ENCODE measurements at places on chromosomes 13 and 19.

GRCh38 chr13:40190641-40191100 is 475.8 kb downstream of the FOXO1 start:
- DNase-seq = peak; percentile 48

- DNase-seq = no peak
Measured at GRCh38 chr13:28401303-28402056, 93.4 kb downstream of the FLT1 start.

- DNase-seq = peak; percentile 72
Measured at GRCh38 chr19:4172861-4173473, 9.4 kb downstream of the SIRT6 start.

- DNase-seq = no peak
Measured at GRCh38 chr19:18718015-18718526, 34.6 kb downstream of the CRTC1 start.

- no peak for DNase-seq
Measured at GRCh38 chr13:46383383-46383782, 3.7 kb downstream of the RUBCNL start.

DNA sequence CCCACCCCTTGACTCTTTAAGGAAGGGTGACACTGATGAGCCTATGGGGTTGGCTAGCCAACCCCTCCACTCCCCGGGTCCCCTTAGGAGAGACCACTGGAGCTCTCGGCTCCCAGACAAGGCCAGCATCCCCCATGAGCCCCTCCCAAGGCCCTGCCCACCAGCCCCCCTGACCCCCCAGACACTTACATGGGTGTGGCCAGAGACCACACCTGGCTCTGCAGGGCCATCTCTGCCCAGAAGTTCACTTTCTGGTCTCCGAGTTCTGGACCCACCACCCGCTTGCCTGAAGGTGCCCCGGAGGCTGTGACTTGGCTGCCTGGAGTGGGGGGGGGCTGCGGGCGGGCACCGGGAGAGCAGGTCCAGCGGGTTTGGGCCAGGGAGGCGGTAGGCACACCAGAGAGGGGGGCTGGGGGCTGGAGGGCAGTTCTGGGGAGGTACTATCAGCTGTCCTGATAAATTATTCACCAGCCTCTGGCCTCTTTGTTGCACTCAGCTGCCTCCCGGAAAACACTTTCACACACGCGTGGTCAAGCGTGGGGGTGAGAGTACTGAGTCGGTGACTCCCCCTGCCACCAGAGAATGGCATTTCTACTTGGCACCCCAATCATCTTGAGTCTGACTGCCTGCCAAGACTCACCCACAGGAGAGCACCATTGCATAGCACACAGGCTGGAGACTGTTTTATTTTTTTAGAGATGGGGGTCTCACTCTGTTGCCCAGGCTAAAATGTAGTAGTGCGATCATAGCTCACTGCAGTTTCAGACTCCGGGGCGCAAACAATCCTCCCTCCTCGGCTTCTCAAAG is at the start of gene PALM3:
Gene PALM3, minus strand, starts transcription at position 326 of the 807 bp plus-strand sequence. Its CDS starts 96 bp downstream, at position 230.
- no peak for DNase-seq
